ENCODE measurements at places on chromosomes 6 and 20.

GRCh38 chr6:56521976-56522375 lies 120.7 kb downstream of the DST start:
- no peak for DNase-seq

DNA sequence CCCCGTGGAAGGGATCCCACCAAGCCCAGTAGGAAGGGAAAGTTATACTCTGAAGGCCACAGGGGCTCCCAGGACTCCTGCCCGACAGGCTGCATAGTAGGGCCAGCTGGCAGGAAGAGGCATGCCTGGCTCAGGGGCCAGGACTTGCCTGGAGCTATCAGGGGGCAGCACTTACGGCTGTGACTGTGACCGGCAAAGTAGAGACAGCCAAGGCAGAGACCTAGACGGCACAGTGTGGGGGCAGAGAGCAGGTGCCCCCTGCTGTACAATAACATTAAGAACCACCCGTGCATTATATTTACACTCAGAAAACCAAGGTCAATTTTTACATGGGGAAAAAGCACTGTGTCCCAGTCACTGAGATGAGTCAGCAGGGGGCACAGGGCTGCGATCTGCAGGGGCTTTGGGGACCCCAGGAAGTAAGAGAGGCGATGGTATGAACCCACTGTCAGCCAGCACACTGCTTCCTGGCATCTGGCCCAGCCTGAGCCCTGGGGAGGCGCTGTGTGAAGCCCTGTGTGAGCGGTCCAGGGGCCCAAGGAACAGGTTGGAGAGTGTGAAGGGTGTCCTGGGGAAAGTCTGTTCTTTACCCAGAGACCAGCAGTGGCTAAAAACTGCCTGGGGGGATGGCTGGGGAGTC lies 9.9 kb downstream of the CCDC167 start:
- peak; percentile 48 for DNase-seq

- DNase-seq = no peak
These were observed 185.3 kb upstream of the SUPT3H start for GRCh38 chr6:45563041-45563440.

GRCh38 chr6:135213616-135214015 lies 32.5 kb downstream of the MYB start:
- DNase-seq = no peak

DNA sequence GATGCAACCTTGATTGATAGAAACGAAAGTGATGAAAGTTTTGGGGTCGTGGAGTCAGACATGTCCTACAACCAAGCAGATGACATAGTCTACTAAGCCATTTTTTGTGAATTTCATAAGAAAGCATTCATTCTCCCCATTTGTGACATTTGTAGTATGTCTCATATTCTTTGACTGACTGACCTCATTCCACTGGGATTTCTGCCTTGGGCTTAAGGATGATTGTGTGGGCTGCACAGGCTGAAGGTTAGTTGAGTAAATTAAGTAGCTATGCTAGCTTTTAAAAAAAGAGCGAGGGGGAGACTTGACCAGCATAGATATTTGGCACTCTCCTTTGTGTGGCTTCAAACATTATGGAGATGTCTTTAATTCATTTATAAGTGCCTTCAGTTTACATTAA lies 28.9 kb downstream of the STMND1 start:
- no peak for DNase-seq

DNA sequence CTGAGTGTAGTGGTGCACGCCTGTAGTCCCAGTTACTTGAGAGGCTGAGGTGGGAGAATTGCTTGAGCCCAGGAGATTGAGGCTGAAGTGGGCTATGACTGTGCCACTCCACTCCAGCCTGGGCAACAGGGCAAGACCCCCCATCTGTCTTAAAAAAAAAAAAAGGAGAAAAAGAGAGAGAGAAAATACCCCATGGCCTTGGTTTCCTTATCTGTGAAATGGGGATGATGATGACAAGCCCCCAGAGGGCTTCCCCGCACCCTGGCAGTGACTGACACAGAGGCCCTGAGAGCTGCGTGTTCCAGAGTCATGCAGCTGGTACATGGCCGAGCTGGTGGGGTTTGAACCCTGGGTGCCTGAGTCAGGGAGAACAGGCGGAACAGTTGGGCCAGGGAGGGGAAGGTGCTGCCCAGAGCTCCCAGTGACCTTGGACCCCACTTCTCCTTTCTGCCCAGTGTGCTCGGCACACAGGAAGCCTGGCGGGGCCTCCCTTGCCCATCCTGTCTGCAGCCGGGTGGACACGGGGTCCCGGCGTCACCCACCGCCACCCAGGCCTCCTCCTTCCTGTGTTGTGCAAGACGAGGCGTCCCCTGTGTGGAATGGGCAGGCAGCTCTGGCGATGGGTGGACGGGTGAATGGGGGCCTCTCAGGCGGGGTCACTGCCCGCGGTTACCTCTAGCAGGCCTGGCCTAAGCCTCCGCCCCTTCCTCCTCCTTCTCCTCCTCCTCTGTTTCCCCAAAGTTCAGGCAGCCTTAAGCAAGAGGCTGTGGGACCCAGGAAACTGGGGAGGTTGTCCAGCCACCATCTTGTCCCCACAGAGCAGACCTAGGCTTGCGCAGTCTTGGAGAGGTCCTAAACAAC lies 84.2 kb downstream of the CEBPB start:
- DNase-seq = no peak

DNA sequence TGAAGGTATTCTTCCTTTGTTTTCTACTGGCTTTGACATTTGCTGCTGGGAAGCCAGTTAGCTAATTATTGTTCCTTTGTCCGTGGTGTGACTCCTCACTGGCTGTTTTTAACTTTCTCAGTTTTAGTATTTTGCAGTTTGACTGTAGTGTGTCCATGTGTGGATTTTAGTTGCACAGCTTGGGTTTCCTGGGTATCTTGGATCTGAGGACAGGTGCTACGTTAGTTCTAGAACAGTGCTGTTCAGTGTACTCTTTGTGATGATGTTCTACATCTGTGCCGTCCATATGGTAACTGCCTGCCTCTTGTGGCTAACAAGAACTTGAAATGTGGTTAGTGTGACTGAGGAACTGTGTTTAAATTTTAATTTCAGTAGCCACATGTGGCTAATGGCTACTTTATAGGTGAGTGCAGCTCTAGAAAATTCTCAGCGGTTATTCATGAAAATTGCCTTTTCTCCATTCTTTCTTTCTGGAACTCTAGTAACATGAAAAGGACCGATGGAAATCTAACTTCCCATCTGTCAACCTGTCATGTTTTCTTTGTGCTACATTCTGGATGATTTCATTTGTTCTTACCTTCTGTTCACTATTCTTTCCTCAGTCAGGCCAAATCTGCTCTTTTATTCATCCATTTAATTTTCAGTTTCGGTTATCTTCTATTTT lies 7.4 kb downstream of the SNX9 start:
- DNase-seq = peak; percentile 75

- no peak for DNase-seq
These were observed 34.1 kb downstream of the TGM2 start for GRCh38 chr20:38130687-38131587.

DNA sequence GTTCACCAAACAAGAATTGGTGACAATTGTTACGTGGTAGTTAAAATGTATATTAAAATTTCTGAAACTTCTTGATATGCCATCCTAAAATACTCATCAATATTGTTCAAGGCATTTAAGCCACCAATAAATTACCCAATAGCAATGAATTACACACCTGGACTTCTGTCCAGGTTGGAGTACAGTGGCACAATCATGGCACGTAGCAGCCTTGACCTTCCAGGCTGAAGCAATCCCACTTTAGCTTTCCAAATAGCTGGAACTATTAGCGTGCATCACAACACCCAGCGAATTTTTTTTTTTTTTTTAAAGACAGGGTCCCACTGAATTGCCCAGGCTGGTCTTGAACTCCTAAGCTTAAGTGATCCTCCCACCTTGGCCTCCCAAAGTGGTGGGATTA lies 17.2 kb downstream of the SRPK1 start:
- no peak for DNase-seq

- no peak for DNase-seq
These were observed 75.0 kb downstream of the BCKDHB start for GRCh38 chr6:80181352-80182081.

- DNase-seq = no peak
These were observed 21.8 kb upstream of the IRAK1BP1 start for GRCh38 chr6:78845567-78845966.

GRCh38 chr20:8876366-8876765 lies 192.5 kb upstream of the PLCB4 start:
- no peak for DNase-seq

DNA sequence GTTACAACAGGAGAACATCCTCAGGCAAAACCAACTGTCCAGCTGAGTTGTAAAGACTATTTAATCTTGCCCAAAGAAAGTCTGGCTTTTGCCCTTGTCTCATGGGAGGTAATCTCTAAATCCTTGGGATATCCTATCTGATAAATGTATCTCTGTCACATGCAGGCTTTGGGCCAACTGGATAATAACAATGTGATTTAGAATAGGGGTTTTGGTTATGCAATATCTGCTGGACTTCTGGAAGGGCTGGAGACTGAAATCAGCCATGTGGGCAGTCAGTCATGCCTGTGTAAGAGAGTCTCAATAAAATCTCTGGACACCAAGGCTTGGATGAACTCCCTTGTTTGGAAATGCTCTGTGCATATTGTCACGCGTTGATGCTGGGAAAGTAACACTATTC lies 56.3 kb upstream of the PRL start:
- DNase-seq = no peak

DNA sequence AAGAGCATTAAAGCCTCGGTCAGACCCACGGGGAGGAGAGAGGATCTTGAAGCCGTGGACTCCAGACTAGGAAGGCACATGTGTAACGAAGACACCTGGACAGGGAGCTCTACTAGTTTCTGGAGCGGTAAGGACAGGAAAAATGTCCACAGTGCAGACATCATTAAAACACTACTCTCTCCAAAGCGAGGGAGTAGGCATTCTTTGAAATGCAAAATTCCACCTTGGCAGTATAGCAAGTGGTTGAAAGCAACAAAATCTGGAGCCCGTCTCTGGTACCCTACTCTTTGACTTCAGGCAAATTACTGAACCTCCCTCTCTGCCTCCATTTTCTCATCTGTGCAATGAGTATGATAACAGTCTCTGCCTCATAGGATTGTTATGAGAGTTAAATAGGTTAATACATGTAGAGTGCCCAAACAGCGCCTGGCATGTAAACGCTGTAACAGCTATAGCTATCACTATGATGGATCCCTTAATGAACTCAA lies 408 bp upstream of the CRIP3 start:
- no peak for DNase-seq

- no peak for DNase-seq
These were observed 113.9 kb upstream of the NAA20 start for GRCh38 chr20:19903168-19903811.

- DNase-seq = no peak
These were observed 168.6 kb downstream of the ADGRG6 start for GRCh38 chr6:142470421-142470820.

DNA sequence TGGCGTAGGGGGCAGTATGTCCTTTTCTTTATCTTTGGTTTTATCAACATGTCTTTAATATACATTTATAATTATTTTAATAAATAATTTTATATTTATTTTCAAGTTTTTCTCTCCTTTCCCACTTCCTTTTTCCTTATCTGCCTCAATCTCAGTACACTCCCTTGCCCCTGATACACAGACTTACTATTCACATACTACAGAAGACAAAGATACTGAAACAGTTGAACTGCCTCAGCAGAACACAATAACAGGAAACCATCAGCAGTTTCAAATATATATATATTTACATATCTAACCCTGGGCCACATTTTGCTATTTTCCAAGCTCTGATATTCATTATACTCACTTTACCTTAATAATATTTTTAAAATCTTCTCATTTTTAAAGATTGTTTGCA lies 19.8 kb downstream of the IBTK start:
- DNase-seq = no peak

GRCh38 chr20:37866051-37866450 lies 36.9 kb upstream of the VSTM2L start:
- no peak for DNase-seq

DNA sequence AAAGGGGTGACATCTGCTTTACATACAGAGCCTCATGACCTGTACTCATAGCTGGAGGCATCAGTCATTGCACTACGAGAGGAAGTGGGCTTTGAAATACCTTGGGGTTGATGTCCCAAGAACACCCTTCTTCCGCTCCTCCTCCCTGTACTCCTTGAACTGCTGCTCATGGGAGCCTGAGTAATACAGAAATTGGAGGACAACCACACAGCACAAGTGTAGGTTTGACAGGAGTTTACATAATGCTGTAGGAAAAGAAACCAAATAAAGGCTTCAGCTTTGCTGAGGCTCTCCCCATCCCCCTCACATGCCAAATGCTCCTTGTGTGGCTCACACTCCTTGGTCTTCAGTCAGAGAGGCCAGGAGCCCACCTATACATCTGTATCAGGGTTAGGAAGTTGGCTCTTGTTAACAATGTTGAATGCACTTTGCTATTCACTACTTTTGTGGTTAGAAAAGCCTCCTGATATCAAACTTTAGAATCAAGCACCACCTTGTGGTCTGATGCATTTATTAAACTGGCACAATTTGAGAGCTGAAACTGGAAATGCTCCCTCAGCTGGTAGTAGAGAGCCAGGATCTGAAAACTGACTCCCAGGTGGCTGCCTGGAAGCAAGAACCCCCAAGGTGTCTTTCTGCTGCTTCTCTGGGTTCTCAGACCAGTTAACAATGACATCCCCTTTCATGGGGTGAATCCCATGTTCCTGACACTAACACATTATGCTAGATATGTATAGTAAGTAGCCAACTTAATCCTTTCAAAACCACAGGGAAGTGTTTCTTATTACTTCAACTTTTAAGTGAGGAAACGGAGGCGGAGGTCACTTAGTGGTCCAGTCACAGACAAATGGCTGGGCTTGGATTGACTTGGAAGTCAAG lies 56.2 kb upstream of the EDN1 start:
- DNase-seq = no peak

DNA sequence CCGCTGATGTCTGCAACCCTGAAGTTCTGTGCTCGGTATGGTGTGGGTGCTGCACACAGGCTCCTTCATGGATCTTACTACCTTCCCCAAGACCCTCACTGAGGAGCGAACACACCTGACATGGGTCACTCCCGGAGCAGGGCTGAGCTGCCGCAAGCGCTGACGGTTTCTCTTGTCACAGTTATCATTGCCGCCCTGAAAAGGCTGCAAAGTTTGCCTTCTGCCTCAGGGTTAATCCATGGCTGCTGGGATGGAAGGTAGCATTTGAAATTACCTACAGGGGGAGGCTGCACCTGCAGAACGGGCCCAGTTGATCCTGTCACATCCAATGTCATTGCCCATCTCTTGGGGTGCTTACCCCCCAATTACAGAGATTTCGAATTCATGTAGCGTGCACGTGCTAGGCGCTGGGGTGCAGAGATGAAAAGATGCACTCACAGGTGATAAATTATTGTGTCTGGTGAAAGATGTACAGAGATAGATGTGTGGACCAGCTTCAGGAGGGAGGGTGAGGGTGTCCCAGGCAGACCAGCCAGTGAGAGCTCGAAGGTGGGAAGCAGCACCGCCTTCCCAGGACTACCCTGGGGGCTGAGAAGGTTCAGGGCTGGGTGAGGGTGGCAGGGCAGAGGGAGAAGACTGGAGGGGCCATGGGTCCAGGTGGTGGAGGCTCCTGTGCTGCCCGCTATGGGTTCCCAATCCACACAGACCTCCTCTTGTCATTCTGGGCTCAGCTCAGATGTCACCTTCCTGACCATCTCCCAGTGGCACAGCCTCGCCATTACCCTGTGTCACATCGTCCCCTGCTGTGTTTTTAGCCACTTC lies 120.1 kb downstream of the SYCP2 start:
- no peak for DNase-seq

Data from NCI-H2171 (cell line).